Thymus (tissue), 14 donors: ENCODE measurements at places on chromosomes 5 and 9. TPM values are rescaled to one million over a fixed set of nuclear protein-coding genes. Genes with fewer than 3 reads are reported as not detected.

Gene CXCL14
- 17.0 TPM for polyA plus RNA-seq

DNA sequence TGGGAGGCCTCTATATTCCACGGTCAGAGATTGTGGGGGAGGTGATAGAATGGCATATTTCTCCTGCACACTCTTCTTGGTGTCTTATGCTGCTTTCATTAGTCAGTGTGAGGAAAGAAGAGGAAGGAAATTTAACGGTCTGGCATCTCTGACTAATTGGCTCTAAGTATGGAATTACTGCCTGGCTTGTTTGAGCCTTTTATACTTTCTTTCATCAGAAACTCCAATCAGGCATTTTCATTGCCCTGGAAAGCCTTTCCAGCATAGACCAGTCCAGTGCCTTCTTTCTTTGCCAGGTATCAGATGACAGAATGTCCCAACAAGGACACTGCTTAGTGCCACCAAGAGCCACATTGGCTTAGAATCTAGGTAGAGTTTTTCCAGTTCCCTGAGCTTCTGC, 30.2 kb downstream of the CYSTM1 start:
- no peak for DNase-seq

Gene CCL27
- polyA plus RNA-seq: 48.4 TPM

- DNase-seq: no peak
Measured at GRCh38 chr9:74784506-74784905, 103.2 kb downstream of the TRPM6 start.

DNA sequence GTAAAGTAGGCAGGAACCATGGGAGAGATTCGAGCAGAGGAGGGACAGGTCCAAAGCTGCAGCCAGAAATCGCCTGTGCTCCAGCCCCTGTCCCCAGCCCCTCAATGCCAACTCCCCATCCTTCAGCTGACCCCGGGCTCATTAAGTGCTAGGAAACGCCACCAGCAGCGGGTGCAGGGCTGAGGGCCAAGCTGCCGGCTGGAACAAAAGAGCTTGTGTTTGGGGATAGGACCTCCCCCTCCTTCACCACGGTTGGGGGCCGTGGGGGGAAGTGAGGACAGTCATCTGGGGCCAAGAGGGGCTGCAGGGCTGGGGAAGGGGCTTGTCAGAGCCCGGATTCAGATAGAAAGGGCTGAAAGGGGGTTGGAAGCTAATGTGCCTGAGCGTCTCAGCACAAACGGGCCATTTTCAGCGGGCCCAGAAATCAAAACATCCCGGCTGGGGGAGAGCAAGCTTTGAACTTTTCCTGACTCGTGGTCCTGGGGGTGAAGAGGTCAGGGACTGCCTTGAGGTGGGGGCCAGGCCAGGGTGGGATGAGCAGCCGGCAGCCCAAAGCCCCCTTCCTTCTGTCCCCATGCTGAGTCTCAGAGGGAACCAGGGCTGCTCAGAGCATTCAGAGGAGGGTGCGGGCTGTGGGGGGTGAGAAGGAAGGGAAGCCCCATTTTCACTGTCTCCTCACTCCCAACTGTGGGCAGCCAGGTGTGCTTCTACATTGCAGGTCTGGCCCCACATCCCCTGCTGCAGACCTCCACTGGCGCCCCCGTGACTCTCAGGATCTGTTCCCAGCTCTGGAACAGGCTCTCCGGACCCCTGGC, 69.4 kb upstream of the DAB2IP start:
- no peak for DNase-seq

DNA sequence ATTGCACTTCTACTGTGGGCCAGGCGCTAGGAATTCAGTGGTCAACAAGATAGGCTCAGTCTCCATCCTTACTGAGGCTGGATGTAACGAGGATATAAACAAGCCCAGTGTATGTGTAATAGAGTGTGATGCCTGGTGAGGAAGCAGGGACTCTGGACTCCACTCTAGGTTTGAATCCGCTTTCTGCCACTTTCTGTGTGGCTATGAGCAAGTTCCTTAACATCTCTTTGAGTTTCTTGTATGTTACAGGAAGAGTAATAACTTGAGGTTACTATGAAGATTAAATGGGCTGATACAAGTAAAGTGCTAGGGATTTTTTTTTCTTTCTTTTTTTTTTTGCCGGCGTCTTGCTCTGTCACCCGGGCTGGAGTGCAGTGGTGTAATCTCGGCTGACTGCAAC, 12.4 kb downstream of the DOCK2 start:
- no peak for DNase-seq

Gene PTPN3
- polyA plus RNA-seq: 9.5 TPM

Gene PTGS1
- 1.6 TPM for polyA plus RNA-seq

GRCh38 chr9:135186248-135187164, 99.0 kb downstream of the OLFM1 start:
- no peak for DNase-seq
